KG1 (cell line): ENCODE measurements at places on chromosomes 7 and 10.

GRCh38 chr7:45984386-45985295 lies 63.6 kb upstream of the IGFBP3 start:
- no peak for DNase-seq

DNA sequence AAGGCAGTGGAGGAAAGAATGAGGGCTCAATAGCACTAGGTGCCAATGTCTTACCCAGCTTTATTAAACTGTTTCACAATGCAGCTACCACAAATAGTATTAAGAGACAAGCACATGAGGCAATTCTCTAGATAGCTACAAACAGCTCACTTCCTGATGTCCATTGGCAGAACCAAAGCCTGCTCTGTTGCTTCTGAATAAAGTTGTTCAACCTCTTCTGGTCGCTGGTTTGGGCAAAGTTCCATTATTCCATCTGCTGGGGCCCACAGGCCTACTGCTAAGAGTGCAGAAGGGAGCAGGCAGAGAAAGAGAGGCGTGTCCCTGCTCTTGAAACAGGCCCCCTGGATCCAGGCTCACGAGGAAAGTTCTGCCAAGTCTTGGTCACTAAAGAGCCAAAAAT lies 173.9 kb downstream of the ZNF438 start:
- no peak for DNase-seq

DNA sequence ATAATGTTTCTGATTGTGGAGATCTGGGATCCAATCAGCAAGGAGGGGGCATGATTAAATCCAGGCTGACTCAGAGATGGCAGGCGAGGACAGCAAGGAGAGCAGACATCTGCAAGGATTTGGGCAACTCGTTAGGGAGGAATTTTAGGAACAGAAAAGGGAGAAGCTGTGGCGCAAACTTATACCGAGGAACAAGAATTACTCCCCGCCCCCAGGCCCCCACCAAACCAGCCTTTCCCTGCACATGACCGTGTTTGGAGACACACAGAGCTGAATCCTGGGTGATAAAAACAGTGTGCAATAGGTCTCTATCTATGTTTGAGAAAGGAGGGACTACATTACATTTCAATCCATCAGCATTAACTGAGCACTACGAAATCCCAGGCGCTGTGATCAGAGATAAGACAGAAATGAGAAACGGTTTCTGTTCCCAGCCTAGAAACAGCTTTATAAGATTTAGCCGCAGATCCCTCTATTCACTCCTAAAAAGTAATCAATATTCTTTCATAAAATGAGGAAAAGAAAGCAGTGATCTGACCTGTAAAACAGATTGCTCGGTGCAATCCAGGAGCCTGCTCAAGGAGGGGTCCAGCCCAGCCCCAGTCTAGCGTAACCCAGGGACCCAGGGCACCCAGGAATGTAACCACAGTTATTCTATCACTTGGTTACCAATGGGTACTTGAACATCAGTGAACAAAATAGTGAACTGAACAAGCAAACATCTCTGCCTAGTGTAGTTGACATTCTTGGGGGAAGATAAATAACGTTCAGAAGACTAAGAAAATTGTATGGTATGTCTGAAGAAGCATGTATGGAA lies 37.2 kb upstream of the RAPGEF5 start:
- DNase-seq: no peak

DNA sequence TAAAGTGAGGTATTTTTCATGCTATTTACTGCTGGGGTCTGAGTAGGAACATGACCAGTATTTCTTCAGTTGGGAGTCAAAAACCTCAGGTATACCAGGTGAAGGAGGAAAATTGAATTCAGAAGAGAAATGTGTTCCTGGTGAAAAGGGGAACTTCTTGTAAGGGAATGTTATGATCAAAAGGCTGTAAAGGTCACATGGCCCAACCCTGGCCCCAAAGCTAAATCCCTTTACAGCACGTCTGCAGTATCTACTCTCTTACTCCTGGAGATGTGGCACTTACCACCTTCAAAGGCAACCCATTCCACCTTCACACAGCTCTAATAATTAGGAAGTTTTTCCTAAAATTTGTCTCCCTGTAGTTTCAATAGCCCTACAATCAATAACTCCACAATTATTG lies 15.2 kb downstream of the PIK3AP1 start:
- DNase-seq: no peak

- no peak for DNase-seq
These were observed 229.4 kb downstream of the LRMDA start for GRCh38 chr10:75660823-75661222.

- no peak for DNase-seq
These were observed 405.1 kb downstream of the PLXNA4 start for GRCh38 chr7:132171130-132171576.

DNA sequence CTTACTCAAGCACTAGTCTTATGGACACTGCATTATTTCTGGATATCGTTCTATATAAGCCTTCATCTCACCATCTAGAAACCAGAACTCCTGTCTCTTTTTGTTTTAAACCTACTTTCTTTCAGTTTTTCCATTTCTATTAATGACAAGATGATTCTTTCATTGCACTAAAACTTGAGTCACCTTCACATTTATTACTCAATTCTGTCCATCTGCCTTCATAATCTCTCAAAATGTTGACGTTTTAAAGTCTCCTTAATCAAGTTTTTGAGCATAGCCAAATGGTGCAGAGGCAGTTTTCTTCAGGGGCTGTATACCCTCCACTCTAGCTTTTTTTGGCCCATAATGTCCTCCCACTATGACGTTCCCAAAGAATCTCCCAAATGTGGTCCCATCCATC lies 17.6 kb downstream of the STAM start:
- DNase-seq: no peak

GRCh38 chr10:83539528-83540308 lies 599.6 kb upstream of the GHITM start:
- no peak for DNase-seq

DNA sequence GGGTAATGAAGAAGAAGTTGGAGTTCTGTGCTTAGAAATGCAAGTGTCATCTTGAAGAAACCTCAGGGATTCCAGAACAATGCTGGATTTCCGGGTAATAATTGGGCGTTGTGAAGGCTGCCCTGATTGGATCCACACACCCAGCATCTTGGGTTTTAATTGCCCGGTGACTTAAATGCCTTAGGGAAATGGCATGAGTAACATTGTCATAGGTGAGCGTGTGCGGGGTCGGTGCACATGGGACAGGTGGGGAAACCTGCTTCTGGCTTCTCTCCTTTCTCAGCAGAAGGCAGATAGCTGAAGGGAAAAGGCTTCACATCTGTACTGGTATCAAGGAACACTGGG lies 15.2 kb upstream of the CAMK1D start:
- no peak for DNase-seq

DNA sequence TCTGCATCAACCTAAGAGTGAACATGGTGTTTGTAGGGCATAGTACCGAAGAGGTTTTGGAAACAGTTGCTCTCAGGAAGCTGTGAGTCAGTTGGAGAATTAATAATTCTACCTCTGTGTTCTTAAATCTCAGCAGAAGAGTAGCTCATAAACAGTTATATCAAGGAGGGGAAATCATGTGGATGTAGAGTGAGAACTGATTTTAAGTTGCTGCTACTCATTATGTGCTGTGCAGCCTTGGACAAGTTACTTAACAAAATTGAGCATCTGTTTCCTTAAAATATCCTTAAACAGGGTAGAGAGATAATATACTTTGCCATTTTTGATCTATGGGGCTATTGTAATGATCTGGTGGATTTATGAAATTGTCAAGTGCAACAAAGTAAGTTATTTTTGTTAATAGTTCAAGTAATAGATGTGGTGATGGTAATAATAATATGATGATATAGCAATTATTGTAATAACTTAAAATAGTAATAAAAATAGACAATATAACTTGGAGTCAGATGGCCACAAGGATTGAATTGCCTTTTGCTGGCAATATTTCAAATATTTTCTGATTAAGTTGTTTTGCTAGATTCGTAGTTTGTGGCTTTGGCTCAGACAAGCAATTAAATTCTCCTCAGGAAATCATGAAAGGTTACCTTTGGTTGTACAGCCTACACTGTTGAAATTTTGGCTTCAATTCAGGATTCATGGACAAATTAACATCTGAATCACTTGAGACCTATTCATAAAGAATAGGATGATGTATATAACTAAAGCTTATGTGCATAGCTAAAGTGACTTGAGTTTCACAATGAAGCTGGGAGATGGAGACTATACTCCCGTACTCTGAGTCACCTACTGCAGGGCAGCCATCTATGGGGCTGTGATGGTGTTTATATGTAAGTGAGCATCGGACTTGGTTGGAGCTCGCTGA lies 228.5 kb downstream of the CDK14 start:
- no peak for DNase-seq

- no peak for DNase-seq
These were observed 433.7 kb upstream of the MGMT start for GRCh38 chr10:129033340-129033739.

DNA sequence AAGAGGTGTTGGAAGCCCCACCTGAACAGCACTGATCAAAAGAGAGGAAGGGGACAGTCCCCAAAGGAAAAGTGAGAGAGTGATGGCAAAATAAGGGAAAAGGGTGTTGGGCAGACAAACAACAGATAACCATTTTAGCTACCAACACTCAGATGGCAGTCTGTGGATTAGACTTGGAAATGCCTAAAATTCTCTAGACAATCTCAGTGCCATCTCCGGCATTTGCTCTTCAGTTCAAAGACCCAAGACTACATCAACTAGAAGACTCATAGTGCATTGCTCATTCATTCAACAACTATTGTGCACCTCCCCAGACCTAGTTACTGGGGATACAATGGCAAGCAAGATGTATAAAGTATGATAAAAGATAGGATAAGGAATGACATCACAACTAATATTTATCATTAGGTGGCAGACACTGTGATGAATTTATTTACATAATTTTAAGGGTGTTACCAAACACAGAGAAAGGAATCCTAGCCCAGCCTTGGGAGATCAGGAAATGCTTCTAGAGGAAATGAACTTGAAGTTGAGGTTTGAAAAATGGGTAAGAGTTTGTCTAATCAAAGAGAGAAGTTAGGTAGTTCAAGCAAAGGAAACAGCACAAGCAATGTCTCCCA lies 109.3 kb upstream of the ARID5B start:
- DNase-seq: no peak

- DNase-seq: no peak
These were observed 146.9 kb downstream of the EVX1 start for GRCh38 chr7:27389496-27389895.

DNA sequence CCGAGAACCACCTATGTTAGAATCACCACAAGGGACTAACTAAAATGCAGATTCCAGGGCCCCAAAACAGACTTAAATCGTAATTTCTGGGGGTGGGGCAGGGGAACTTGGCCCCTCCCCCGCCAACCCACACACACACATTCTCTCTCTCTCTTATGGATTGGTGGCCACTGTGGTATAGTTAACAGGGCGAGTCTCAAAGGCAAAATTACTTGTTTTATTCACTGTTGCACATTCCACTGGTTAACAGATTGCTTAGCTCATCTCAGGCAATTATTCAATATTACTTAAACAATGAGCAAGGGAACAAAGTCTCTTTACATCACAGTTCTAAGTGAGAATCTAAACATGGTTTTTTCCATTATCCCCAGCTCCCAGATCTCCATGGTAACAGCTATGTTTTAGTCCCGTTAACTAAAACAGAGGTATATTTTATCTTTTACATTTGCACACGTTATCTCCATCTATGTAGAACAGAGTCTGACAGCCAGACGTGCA lies 38.5 kb downstream of the IGF2BP3 start:
- DNase-seq: no peak

DNA sequence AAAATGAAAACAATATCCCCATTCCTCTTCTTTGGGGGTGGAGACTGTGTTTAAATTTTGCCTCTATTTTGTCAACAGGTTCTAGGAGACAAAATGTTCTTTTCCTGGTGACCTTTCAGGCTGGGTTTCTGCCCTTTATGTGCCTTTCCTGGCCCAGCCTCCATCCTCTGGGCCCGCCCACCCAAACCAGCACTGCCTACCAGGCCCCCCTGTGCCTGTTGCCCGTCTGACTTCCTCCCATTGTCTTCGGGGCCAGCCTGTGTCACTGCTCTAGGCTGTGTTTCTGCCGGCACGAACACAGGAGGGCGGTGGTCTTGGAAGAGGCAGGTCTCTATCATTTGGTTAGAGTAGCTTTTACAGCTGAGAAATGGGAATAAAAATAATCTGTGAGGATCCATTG lies 13.9 kb downstream of the TSPAN14 start:
- DNase-seq: no peak

DNA sequence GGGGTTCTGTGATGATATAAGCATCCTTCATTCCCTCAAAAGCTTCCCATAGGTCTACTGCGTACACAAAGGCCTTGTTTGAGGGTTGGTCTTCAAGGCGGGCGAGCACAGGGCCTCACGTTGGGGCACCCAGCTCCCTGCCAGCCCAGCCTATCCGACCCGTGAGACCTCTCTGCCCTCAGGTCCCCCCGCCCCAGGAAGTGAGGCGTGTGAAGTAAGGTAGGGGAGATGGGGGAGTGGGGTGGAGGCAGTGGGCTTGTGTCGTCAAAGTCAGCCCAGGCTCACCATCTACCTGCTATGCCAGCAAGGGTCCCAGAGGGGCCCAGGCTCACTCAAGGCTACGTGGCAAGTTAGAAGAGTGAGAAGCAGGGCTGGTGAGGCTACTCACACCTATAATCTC lies 47.6 kb upstream of the ELFN1 start:
- no peak for DNase-seq

DNA sequence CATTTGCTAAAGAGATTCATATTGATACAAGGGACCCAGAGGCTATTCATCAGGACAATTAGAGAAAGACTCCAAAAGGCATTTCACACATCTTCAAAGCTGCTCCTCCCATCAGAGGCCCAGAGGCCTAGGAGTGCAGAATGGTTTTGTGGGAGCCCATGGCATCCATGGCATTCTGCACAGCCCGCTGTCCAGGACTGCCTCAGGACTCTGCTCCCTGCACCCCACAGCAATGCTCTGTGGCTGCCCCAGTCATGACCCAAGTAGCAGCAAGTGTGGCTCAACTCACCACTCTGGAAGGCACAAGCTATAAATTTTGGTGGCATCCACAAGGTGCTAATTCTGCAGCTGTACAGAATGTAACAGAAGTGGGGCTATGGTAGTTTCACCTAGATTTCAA lies 38.5 kb downstream of the ZNF438 start:
- no peak for DNase-seq

DNA sequence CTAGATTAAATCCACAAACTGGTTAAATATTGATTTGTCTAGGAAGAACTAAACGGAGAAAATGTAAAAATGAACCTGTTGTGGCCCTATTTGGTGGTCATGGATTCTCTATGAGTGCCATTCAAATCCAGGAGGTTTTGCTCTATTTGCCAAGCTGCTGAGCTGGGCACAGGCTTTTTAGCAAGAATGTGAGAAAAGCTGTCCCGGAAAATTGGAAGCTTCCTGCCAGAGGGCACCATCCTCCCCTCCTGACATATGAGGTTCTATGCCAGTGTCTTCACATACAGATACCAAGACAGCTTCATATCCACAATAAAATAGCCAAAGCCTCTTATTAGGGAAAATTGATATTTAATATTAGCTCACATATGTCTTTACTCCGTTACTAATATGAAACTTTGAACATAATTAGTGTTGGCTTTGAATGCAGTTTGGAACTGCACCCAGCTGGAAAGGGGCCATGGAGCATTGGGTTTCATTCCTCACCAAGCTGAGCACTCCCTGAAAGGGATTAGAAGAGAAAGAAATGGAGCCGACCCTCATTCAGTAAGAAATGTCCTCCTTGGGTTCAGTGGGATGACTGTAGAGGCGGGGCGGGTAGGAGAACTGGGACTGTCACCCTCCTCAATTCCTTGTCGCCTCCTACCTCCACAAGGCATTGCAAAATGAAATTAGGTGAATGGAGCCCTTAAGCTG lies 47.8 kb downstream of the NRCAM start:
- no peak for DNase-seq

GRCh38 chr10:921471-922414 lies 9.8 kb downstream of the LARP4B start:
- DNase-seq: no peak

GRCh38 chr10:8023321-8023720 lies 31.2 kb upstream of the GATA3 start:
- no peak for DNase-seq

GRCh38 chr7:158255558-158255957 lies 332.1 kb downstream of the PTPRN2 start:
- DNase-seq: no peak
